Heart right ventricle (tissue), 16 donors: ENCODE measurements at places on chromosomes 7 and 10.

GRCh38 chr7:5294169-5294987 is 11.6 kb downstream of the SLC29A4 start:
- DNase-seq, result no peak

- DNase-seq, result no peak
Measured at GRCh38 chr7:51774178-51774577, 457.6 kb upstream of the COBL start.

GRCh38 chr10:118256825-118257570 is 85.1 kb downstream of the FAM204A start:
- DNase-seq, result no peak

DNA sequence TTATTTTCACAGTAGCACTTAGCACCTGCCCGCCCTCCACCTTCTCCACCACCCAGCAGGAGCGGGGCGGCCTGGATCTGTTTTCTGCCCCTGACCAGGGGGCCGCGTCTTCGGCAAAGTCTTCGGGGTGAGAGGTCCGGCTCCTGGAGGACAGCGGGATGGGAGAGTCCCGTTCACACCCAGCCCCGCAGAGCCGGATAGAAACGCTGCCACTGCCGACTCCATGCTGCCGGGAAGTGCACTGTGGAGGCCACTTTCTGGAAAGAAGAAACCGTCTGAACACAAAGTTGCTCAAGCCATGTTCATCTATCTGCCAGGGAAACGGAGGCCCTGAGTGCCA is 14.5 kb upstream of the ZNF273 start:
- no peak for DNase-seq

DNA sequence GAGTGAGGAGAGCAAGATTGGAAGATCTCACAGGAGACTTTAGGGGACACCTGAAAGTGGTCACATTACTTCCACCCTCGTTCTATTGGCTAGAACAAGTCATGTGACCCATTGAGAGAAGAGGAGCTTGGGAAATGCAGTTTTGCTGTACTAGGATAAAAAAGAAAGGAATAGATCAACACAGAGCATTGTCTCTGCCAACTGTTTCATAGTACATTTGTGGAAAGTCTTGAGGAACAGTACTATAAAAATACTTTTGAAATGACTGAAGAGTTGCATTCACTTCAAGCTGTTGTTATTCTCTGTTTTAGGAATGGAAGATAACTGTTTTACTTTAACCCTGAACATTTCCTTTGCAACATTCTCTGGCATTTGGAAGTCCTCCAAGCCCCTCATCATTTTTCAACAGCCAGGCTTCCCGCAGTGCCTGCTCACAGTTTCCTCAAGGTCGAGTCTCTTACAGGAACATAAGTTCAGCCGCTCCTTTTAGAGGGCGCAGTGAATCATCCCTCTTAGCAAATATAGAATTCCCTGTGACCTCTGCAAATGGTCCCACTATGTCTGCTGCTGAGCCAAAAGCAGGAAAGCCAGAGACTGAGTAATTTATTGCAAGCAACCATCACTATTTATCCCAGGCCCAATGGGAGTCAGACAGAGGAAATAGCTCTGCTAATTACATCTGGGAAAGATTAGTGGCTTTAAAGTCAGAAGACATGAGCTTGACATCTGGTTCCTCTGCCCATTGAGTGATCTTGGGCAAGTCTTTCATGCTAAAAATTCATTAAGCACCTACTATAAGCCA is 40.7 kb downstream of the MRPL32 start:
- peak; percentile 37 for DNase-seq
